ENCODE measurements at places on chromosomes 7 and 10.
A peak's percentile ranks its signal among the peaks of the same experiment; 100 is the strongest.

DNA sequence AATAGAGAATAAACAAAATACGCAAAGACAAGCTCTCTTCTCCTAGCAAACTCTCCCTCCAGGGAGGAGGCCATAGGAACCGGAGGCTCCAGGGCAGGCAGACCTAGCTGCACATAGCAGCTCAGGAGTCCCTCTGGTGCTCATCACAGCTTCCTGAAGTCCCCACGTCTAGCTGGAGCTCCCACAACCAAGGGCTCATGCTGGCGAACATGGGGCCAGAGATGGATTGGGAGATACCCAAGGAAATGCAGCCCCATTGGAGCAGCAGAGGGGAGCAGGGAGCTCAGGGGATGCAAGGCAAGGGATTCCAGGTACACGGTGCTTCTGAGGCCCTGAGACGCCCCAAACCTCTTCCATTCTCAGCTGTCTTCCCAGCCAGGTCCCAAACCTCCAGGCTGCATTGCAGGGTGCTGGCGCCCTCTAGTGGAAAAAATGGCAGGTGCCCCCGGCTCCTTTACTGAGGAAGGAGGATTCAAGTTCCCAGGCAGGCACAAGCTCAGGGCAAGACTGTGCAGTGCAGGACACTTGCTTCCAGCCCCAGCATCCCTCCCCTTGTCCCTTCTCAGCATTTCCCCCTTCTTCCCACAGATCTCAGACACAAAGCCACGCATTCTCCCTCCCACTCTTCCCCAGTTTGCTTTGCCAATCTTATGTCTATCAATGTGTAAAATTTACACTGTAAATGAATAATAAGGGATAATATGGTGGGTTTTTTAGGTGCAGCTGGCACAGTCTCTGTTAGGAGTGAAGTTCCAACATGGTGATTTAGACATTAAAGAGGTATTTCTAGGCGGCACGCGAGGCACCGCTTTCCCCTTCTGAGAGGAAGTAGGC, 46.2 kb downstream of the GPAM start:
- peak; percentile 40 for DNase-seq

DNA sequence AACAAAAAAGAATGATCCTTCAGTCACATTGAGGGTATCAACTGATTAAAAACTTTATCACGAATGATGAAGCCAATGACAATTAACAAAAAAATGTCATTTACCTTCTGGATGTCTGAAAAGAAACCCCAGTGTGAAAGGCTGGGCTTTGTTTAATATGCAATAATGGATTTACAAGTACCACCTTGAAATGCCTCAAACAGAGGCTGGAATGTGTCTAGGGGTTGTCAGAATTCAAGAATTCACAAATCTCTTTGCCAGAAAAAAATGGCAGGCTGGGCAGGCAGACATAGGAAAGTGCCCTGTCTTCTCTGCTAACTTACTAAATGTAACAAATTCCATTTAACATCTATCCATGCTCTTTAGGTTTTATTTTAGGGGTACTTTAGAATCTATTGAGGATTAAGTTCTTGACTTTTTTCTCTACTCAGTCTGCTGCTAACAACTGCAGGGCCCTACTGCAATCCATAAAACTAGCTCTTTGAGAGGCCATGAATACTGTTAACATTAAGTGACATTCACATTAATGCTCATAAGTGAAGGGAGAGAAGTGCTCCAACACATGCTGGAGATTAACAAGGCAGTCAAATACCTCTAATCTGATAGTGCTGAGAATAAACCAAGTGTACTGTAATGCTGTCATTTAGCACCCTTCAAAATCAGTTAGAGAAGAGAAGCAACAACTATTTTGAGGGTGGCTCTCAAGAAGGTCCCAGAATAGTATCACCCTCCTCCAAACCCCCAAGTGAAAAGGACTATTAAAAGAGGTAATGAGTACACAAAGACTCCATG, 43.1 kb upstream of the KCNIP2 start:
- DNase-seq, result no peak

- DNase-seq, result no peak
Observed at GRCh38 chr10:112631501-112632400, 184.7 kb downstream of the VTI1A start.

- no peak for DNase-seq
Observed at GRCh38 chr7:155807065-155807671, 5.1 kb downstream of the SHH start.

DNA sequence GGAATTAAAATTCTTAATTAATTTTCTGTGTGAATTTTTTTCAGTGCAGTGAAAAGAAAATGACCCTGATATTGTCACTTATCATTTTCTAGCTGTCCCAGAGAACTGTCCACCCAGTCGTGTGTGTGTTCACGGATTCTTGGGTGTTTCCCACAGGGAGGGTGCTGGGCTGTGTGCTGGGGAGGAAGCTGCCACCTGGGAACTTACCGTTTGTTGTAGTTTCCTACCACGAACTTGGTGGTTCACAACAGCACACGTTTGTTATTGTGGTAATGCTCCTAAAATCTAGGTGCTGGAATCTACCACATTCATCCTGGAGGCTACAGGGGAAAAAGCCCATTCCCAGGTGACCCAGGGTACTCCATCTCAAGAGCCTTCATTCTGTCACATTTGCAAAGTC, 276.1 kb downstream of the GLRX3 start:
- no peak for DNase-seq

DNA sequence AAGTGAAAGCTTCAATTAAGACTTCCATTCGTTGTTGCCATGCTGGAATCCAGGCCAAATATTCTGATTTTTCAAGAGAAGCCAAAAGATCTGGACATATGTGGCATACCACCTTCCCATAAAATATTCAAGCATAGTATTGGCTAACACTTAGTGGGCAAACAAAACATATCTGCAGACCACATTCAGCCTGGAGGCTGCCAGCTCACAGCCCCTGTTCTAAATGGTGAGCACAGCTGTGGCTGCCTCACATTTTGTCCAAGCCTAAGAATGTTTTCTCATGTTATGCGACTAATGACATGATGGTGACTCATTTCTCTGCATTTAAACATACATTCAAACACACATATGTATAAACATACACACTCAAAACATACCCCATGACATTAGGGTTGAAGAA, 10.6 kb upstream of the CALU start:
- DNase-seq, result no peak

GRCh38 chr7:2723138-2723850, 35.3 kb downstream of the AMZ1 start:
- no peak for DNase-seq

GRCh38 chr7:134420424-134421125, 38.3 kb downstream of the AKR1B1 start:
- DNase-seq, result no peak

DNA sequence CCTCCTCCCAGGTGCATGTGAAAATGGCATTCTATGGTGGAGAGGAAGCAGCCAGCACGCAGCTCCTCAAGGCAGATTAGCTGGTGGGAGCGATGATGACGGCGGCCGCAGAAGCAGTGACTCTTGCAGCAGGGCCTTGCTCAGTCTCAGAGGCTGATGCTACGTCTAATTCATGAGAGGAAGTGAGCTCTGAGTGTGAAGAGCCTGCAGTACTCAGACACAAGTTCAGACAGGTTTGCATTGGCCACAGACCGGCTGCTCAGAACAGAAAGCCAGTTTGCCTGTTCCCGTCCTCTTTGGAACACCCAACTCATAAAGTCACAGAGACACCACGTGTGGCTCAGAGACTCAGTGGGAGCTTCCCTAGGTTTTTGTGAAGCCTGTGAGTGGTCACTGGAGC, 136.5 kb downstream of the ADARB2 start:
- no peak for DNase-seq

GRCh38 chr7:74449809-74450397, 3.8 kb upstream of the GTF2IRD1 start:
- DNase-seq, result peak; percentile 44

DNA sequence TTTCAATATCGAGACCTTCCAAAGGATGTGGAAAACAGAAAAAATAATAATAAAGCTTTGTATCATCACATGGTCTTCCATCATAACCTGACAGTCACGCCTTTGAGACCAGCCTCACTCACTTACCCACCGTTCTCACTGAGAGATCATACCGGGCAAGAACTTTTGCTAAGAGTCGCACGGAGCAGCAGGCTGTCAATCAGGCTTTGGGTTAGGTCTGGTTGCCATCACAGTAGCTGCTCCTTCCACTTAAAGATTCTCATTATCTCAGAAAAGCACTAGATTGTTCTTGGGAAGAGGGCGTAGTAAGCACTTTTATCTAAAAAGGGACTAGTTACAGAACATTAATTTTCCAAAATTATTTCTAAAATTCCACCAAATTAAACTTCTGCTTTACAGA, 2.0 kb downstream of the RELN start:
- DNase-seq, result no peak

GRCh38 chr7:80412842-80413241, 99.0 kb downstream of the GNAT3 start:
- no peak for DNase-seq

DNA sequence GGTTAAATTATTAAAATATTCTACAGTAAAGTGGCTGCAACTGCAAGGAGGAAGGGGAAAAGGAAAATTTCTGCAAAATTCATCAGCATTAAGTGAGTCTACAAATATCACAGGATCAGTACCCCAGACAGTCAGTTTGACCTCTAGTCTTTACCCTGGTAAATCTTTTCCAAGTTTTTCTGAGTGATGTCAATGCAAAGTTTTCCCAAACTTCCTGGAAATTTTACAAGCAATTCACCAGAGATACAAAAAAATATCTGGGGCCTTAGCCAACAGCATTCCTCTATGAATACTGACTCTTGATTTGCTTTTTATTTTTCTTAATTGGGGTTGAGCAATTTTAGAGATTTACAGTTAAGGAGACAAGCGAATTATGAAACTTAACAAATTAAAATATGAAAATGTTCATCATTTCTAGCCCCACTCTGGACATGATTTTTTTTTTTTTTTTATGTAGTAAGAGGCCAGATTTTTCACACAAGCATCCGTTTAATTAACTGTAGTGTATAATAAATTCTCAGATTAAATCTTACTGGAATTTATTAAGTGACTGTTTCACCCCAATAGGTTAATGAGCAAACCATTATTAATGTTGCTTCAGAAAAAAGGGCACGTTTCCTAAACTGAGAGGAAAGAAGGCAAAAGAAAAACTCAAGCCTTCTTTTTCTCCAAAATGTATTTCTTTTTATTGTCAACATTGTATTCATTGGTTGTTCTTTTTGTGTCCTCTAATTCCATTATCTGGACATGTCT, 539.5 kb upstream of the FZD8 start:
- no peak for DNase-seq

DNA sequence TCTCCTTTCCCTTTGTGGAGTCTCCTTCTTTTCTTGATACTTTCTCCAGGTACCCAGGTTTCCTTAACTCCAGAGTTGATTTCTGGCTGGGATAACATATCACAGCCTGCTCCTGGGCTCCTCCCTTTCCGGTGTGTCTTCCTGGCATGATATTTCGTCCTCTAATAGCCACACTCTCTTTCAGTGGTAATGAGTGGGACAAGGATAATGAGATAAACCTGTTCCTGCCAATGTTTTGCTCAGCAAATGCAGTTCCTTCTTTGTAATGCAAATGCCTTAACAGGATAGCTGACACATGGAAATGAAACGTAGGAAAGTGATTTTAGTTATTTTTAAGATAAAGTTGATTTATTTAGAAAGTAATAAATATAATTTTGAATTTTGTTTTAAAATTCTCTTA, 168.6 kb downstream of the NRP1 start:
- no peak for DNase-seq

- DNase-seq, result no peak
Observed at GRCh38 chr10:107814865-107815487, 650.5 kb upstream of the SORCS1 start.

DNA sequence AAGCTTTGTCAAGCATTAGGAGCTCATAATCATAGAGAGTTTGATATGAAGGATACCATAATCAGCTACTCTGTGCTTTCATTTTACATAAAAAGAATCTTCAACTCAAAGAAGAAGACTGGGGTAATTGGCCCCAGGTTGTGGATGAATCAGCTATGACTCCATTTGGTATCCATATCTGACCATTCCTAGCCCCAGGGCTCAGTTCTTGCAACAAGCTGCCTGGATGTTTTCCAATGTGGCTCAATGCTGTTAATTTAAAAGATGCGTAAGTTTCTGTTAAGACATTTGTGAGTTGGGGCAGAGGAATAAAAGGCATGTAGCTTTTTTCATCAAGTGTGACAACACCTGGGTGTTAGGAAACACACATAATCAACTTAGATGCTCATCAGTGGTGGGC, 951.1 kb downstream of the NRG3 start:
- DNase-seq, result no peak

Measured in activated naive CD4-positive, alpha-beta T cell (primary cell).